Non-pigmented ciliary epithelial cell (primary cell): ENCODE measurements at places on chromosomes 4 and X.

GRCh38 chr4:40686081-40686913, 56.6 kb upstream of the RBM47 start:
- no peak for DNase-seq

- no peak for DNase-seq
These were observed 184.9 kb downstream of the NAF1 start for GRCh38 chr4:162981823-162982222.

DNA sequence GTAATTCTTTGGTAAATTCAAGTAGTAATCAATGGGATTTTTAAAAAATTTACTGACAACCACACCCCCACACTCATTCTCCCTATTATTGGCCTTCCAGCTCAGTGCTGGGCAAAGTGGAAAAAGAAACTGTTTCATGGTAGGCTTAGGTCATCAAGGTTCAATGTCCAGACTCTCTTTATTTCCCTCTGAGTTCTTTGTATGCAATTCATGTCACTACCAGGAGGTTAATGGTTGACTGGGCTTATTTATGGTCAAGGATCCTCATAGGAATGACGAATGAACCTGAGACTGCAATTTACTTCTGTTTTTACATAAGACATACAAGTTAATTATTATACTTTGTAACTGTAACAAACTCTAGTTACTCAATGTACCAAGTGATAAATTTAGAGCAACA, 403.2 kb downstream of the KLHL13 start:
- DNase-seq = no peak

DNA sequence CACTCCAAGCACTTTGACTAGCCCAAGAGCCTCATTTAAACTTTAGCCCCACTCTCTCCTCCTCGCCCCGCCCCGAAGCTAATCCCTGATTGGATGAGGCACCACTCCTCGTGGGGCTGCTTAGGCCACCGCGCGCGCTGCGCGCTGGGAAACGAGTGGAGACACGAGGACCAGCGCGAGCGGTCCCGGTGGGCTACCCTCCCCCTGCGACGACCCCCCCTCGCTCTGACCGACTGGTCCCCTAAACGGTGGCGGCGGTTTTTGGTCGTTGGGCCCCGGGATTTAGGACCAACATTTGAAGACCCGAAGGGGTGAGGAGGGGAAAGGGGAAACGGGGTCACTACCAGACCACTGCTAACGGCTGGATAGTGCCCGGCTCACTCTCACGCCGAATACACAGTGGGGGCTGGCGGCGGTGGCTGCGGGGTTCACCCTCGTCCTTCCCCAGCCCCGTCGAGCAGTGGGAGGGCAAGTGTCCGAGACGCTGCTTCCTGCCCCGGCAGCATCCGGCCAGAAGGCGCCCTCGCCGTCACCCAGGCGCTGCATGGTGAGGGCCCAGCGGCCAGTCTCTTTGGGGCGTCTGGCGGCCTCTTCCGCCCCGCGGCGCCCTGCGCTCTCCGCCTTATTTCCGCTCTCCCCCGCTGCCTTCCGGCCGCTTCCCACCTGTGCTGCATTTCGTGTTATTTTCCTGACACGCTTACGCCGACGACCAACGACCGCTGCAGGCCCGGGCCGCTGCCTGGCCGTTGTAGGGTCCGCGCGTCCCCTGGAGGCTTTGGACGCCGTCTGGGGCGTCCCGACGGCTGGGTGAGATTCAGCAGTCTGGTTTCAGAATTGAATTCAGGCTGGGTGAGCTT, at the start of gene RBM46:
TSS of gene RBM46 (plus strand) at position 147 of the 857 bp plus-strand sequence. CDS start 15,481 bp downstream, outside the sequence.
- DNase-seq = no peak

DNA sequence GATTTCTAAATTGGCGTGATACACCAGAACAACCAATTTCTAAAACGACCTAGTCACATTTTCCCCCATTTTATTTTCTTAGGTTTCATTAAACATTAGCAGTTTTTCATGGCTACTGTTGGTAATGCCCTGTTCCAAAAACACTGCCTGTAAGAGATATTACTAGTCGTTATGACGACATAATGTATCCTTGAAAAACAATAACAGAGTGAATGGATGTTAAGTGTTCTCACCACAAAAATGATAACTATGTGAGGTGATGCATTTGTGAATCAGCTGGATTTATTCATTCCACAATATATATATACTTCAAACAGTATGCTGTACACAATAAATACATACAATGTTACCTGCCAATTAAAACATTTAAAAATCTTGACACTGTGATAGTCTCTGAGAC, 1147.6 kb upstream of the PCDH10 start:
- DNase-seq = peak; percentile 37

DNA sequence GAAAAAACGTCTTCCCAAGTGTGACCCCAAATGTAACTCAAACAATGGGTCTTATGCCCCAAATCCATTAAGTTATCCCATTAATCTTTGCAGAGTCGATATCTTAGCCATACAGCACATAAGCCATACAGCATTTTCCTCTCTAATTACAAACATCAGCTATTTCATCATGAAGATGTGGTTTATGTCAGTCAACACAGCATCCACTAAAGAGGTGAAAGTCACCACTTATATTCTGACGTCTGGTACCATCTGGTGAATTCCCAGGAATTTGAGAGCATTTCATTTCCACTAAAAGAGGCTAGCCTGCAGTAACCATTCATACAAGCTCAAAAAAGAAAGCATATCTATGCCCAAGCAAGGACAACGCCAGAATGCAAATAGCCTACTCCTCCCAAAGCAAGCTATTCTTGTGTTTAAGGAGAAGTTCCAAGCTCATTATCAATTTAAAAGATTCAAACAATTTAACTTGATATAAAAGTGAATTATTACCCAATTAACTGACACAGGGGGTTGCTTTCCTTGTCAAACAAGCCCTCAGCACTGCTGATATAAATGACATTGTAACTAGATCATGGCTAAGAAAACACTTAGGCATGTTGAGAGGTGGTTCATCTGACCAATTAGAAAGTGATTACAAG, 203.3 kb downstream of the ANTXR2 start:
- no peak for DNase-seq

GRCh38 chrX:107600366-107600765, 27.9 kb upstream of the PRPS1 start:
- DNase-seq = no peak

- no peak for DNase-seq
These were observed 13.6 kb upstream of the AKAP17A start for GRCh38 chrX:1577845-1578244.

DNA sequence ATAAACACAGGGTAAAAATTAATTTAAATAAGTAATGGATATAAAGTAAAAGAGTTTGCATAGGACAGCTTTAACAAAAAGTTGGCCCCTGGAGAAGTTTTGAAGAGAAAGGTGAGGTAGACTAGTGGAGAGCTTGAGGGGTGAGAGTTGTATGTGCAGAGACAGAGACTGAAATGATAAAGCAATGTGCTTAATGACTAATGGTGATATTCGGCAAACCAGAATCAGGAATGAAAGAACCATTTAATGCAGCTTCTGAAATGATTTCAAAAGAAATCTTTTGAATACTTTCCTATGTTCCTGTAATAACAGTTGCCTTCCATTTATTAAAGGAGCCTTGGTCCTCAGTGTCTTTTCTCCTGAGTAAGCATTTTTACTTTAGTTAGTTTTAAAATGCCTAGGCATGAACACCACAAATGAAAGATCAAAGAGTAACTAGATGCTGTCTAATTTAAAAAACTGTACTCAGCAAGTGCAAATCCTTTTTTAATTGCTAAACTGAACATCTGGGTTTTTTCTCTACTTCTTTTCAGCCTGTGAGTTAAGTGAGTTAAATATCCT, 28.5 kb downstream of the CAMK2D start:
- DNase-seq = no peak

- DNase-seq = no peak
These were observed 82.7 kb downstream of the SORCS2 start for GRCh38 chr4:7275067-7275466.

- no peak for DNase-seq
These were observed 83.5 kb downstream of the NPNT start for GRCh38 chr4:105978684-105979296.

- DNase-seq = no peak
These were observed 1614.4 kb downstream of the PCDH19 start for GRCh38 chrX:98795636-98796035.

DNA sequence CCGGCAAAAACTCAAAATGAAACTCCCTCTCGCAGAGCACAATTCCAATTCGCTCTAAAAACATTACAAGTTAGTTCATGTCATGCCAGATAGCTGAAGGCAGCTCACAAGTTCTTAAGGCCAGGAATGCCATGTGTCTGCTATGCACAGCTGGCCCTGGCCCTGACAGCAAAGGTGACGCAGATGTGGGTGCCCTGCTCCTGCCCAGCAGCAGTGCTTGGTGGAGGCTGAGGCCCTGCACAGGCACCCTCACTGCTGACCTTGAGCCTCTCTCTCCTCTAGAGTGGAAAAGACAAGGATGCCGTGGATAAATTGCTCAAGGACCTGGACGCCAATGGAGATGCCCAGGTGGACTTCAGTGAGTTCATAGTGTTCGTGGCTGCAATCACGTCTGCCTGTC, 2.9 kb downstream of the S100P start:
- DNase-seq = no peak

DNA sequence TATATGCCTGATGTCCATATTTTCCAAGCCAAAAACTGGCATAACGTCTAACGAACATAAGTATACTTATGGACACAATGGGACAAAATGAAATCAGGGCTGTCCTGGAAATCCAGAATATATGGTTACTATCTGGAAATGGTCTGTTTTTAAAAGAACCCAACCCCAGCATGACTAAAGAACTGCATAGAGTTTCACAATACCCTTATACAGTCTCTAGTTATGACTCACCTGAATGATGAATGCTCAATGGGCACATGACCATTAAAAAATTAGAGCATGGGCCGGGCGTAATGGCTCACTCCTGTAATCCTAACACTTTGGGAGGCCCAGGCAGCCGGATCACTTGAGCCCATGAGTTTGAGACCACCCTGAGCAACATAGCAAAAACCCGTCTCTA, 31.8 kb downstream of the AMMECR1 start:
- DNase-seq = peak; percentile 57

GRCh38 chrX:53421125-53421524, 1.3 kb downstream of the SMC1A start:
- no peak for DNase-seq

- DNase-seq = peak; percentile 8
These were observed 41.1 kb downstream of the BMPR1B start for GRCh38 chr4:94798808-94799207.

DNA sequence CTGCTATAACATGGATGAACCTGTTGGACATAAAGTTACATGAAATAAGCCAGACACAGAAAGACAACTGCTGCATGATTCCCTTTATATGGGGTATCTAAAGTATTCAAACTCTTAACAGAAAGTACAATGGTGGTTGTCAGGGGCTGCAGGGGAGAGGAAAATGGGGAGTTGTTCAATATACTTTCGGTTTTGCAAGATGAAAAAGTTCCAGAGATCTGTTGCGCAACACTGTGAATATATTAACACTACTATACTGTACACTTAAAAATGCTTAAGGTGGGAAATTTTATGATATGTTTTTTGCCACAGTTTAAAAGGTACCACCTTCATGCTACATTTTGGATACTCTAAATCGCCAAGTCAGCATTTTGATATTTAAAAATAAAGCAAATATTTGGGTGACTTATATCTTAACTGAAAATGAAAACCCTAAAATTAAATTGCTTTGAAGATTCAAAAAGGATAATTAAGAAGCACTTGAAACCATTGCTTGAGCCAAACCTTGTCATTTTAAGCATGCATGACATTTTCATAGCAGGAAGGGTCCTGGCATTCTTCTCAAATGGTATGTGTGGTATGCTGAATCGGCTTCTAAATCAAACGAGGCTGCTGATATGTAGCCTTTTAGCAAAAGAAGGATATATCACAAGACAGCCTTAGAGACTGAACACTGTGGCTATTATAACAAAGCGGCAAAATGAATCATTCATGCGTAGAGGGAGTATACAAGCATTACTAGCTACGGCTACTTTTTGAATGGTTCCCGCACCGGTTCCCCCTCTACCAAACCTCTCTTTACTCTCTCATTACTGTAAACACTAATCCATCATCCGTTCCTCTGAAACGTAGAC, 607.1 kb upstream of the DIPK2B start:
- no peak for DNase-seq

GRCh38 chr4:23697001-23697528, 192.8 kb downstream of the PPARGC1A start:
- DNase-seq = no peak

- DNase-seq = no peak
These were observed 241.7 kb upstream of the TEX13A start for GRCh38 chrX:105462186-105462585.

GRCh38 chr4:145081756-145082155, 16.2 kb downstream of the ANAPC10 start:
- DNase-seq = no peak
